ENCODE measurements at places on chromosomes 2 and 18.

DNA sequence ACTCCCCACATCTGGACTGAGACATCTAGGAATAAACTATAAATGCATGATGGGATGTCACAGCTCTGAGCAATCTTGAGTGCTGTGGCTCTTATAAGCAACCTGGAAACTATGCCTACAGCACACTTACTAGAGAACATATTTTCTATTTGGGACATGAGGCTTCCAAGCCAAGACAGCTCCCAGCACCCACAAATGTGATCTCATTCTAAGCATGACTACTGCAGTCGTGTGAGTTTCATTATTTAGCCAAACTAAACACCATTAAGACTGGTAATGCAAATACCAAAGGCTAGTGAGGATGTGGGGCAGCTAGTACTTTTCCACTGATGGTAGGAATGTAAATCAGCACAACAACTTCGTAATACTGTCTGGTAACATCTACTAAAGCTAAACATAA, 72.5 kb downstream of the RTTN start:
- DNase-seq, result peak; percentile 97

DNA sequence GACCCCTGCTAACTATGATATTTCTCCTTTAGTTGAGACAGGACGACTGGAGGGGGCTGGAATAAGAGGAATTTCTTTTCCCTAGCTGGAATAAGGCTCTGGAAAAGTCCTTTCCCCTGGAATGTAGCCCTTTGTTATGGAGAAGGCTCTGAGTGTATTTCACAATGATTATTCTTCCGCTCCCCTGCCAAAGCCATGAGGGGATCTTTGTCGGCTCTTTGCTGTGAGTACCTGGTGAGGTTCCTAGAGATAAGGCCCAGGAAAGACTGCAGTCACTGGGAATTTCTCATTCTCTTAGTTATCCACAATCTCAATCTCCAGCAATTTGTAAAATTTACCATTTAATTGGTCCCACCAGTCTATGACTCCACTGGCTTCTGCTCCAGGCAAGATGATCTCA, 340.2 kb upstream of the HNRNPA3 start:
- DNase-seq, result no peak

- DNase-seq, result peak; percentile 70
These were observed 767.0 kb downstream of the SLC4A3 start for GRCh38 chr2:220394433-220394832.

DNA sequence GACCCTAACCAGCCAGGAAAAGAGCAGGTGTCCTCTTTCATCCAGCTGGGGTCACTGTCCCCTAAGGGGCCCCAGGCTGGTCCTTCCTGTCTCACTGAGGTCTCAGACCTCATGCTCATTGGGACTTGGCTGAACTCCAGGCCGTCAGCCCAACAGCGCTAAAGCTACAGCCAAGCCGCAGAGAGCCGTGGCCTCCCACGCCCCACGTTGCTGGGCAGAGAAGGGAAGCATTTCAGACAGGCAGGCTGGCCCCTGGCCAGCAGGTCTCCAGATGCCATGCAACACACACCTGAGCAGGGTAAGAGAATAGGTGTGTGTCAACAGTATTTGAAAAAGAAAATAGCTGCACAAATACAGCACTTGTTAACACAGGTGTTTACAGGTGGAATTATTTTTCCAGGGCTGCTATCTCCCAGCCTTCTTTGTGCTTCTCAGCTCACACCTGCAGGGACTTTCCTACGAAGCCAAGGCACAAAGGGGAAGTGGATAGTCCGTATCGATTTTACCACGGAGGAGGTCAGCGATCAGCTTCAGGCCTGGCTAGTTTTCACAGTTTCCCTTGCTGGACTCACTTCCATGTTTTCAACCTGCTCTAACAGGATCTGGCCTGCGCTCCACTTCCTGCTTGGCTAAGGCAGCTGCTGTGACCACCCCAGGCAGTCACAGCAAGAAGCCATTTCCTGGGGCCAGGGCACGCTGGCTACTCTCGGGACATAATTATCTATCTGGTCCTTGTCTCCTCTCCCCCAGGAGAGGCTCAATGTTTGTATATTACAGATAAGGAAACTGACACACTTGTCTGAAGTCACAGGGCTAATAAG, 156.1 kb upstream of the ID2 start:
- peak; percentile 10 for DNase-seq

- peak; percentile 80 for DNase-seq
These were observed 99.4 kb upstream of the RND3 start for GRCh38 chr2:150586858-150587257.

DNA sequence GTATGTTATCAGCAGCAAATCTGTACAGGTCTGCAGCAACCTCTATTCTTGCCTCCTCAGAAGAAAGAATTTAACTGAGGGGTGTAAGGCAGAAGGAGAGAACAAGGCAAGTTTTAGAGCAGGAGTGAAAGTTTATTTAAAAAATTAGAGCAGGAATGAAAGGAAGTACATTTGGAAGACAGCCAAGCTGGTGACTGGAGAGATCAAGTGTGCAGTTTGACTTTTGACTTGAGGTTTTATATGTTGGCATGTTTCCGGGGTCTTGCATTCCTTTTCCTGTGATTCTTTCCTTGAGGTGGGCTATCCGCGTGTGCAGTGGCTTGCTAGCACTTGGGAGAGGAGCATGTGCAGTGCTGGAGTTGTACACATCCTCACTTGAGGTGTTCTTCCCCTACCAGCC, 16.5 kb upstream of the CERS6 start:
- DNase-seq, result peak; percentile 47

- DNase-seq, result peak; percentile 31
These were observed 484.8 kb upstream of the UBE2E3 start for GRCh38 chr2:180495606-180496005.

GRCh38 chr2:41965909-41966295, 81.9 kb upstream of the PKDCC start:
- DNase-seq, result peak; percentile 79

DNA sequence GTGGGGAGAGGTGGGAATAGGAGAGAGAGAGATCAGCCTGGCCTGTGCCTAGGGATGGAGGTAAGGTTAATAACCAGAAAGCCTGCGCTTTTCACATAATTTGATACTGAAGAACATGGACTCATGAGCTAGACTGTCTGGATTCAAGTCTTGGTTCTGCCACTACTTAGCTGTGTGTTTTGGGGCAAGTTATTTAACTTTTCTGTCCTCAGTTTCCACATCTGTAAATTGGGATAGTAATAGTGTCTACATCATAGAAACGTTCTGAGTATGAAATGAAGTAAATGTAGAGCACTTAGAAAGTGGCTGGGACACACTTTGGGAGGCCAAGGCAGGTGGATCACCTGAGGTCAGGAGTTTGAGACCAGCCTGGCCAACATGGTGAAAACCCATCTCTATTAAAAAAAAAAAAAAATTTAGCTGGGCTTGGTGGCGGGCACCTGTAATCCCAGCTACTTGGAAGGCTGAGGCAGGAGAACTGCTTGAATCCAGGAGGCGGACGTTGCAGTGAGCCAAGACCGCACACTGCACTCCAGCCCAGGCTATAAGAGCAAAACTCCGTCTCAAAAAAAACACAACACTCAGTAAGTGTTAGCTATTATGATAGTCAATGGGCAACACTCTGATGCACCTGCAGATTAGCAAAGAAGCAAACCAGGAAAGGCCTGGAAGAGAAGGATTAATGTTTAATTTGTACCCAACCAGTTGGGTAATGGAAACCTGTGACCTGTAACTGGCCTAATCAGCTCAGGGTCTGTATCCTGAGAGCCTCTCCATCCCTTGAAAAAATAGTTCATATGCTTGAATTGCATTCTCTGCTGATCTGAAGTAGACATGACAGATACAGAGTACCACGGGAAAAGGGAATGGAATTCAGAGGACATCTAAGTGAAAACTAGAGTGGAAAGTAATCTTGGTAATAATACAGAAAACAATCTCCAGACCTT, 6.8 kb downstream of the GALM start:
- DNase-seq, result no peak

DNA sequence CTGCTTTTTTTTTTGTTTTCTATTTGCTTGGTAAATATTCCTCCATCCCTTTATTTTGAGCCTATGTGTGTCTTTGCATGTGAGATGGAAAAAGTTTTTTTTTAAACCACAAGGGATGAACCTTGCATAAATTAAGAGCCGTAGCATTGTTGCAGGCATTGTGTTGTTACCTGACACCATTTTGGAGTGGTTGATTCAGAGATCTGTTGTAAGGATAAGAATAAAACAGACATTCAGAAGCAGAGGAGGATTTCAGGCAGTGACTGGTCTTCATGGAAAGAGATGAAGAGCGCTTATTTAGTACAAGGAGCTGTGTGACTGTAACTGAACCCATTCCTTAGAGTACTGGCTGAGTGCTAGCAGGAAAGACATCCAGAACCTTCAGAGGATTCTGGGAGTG, 101.2 kb downstream of the LTBP1 start:
- peak; percentile 59 for DNase-seq

DNA sequence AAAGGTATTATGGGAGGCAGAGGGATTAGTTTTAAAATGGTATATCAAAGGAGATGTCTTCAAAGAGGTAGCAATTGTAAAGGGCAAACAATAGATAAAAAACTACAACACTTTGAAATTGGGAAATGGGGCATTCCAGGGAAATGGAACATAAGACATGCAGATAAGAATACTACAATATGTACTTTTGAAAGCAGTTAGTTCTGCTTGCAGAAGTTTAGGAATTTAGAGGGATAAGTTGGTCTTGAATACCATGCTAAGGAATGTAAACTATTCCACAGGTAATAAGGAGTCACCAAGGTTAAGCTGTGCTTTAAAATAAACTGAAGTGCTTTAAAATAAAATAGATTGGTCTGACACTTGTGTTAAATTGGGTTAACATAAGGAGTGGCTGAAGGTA, 571.7 kb upstream of the ACVR2A start:
- DNase-seq, result no peak

DNA sequence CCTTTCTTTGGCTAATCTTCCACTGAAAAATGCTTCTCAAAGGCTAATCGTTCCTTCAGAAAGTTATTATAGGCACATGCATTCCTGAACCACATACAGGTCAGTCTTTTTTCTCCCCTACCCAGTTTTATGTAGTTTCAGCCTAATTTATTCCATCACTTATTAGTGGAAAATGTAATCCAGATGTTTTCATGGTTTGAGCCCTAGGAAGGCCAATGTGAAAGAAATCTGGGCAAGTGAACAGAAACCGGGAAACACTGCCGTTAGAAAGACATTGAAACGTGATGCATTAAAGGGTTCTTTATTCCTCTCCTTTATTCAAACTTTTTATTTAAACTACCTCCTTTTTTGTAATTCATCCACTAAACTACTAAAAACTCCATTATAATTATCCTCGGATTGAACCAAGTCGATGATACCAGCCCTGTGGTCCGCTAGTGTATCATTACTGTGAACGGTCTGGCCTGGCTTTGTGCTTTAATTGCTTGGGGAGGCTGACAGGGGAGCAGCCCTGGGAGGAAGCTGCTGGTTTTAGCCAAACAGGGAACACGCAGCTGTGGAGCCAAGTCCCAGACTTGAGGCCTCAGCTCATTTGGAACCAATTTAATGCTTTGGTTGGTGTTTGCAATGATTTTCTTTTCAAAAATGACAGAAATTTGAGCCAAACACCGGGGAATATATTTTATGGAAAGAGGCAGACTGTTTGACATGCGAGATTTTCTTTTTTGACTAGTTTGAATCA, 149.2 kb downstream of the ARHGAP28 start:
- DNase-seq, result no peak

GRCh38 chr18:58288921-58289797, 245.1 kb downstream of the NEDD4L start:
- peak; percentile 79 for DNase-seq

- DNase-seq, result no peak
These were observed 782.6 kb upstream of the ID2 start for GRCh38 chr2:7899241-7899640.

DNA sequence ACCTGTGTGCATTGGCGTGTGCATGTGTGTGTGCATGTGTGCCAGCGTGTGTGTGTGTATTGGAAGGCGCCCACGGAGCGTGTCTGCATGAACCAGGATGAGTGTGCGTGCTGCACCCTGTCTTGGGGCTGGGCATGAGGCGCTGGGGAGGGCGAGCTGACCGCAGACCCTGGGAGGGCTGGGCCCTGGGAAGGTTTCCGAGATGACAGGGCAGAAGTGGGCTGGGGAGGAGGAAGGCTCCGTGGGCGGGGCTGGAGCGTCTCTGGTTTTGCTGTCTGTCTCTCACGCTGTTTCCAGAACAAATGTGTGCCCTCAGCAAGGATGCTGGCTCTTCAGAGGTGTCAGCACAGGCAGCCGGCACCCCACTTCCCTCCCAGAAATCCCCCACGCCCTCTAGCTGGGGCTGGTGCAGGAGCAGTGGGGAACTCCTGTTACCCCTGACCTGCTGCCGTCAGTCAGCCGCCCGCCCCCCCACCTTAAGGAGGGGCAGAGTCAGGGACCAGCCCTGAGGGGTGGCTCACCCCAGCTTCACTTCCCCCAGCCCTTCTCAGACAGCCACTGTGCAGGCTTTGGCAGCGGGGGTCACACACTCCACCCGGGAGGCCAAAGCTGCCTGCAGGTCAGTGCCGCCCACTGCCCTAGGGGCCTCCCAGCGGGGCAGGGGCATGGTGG, at the start of gene GPR35:
TSS of gene GPR35 (plus strand) at position 531 of the 672 bp plus-strand sequence. CDS start 4,473 bp downstream, outside the sequence.
- peak; percentile 65 for DNase-seq

- no peak for DNase-seq
These were observed 131.7 kb downstream of the NRP2 start for GRCh38 chr2:205814039-205814364.

DNA sequence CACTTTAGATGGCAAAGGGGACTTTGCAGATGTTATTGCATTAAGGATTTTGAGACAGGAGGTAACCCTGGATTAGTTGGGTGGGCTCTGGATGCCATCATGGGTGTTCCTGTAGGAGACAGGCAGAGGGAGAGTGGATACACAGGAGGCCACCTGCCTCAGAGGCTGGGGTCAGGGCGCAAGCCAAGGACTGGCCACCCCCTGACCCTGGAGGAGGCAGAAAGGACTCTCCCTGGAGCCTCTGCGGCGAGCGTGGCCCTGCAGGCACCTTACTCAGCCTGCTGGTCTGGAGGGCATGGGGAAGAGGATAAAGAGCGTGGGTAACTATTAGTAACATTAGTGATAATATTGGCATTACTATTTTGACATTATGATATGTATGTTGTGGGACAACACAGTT, 21.6 kb upstream of the OTOS start:
- DNase-seq, result no peak

GRCh38 chr2:19879120-19879519, 22.7 kb downstream of the TTC32 start:
- no peak for DNase-seq
